ENCODE measurements at places on chromosomes 3 and 15. TPM values are rescaled to one million over a fixed set of nuclear protein-coding genes. Genes with fewer than 3 reads are reported as not detected.
A peak's percentile ranks its signal among the peaks of the same experiment; 100 is the strongest.

The LCTL gene
- not detected for total RNA-seq

The FGD5 gene
- total RNA-seq, result 35.4 TPM

The AADACL2 gene
- total RNA-seq, result 1.2 TPM

The BNC1 gene
- total RNA-seq, result 0.29 TPM

The GOLGA6L7 gene
- total RNA-seq, result not detected

- peak; percentile 82 for DNase-seq
Observed at GRCh38 chr15:75049392-75049791, 26.0 kb downstream of the PPCDC start.

DNA sequence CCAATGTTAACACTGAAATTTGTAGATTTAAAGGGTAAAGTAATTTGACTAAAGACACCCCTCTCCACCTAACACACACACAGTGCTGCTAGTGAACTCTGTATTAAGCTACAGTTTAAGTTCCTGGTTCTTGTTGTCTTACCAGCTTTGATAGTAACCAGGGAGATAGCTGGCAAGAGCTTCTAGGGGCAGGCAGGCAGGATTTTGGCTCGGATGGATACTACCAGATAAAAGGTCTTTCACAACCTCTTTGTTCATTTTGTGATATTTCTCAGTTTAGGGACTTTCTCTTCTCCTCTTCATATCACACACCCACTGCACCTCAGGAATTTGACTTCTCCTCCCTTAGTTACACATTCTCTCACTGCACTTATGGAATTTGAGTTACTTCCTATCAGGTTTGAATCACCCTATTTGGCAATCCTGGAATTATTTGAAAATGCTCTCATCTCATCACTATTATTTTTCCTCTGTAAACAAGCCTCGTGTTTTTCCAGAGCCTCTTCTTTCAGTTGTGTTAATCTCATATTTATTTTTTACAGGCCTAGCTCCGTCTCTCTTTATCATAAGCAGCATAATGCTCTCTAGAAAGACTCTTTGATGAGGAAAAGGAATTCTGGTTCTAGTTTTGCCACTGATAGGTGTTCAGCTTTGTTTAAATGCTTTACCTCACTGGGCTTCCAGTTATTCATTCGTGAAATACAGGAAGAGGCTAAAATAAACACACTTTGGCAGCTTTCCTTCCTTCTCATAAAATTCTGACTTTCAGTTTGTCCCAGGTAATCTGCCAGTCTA, 23.0 kb upstream of the CLDN1 start:
- DNase-seq, result no peak

DNA sequence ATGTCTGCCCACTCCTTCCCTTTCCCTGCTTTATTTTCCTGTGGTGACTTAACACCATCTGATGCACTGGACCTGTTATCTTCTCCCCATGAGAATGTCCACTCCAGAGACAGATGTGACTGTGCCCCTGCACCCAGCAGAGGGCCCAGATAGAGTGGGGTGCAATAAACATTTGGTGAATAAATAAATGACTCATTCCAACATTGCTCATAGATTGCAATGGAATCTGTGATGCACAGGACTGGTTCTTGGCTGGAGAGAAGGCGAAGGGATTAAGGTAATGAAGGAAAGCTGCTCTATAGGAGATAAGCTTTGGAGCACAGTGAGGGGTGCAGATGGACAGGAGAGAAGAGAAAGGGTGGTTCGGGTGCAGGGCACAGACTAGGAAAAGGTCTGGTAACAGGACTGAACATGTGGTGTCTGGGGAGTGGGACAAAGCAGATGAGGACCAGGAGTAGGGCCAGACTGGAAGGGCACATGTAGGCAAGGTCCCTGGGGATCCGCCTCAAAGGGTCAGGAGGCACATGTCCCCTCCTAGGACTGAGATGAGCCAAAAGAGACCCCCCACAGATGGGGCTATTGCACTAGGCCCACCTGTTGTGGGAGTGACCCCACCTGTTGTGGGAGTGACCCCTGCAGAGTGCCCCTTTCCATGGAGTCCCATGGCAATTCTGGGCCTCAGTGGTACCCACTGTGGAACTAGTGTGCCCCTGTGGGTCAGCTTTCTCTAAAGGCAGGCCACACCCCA, 17.5 kb upstream of the POC1A start:
- DNase-seq, result no peak

- peak; percentile 54 for DNase-seq
Observed at GRCh38 chr15:68209272-68209671, 4.1 kb upstream of the CALML4 start.

DNA sequence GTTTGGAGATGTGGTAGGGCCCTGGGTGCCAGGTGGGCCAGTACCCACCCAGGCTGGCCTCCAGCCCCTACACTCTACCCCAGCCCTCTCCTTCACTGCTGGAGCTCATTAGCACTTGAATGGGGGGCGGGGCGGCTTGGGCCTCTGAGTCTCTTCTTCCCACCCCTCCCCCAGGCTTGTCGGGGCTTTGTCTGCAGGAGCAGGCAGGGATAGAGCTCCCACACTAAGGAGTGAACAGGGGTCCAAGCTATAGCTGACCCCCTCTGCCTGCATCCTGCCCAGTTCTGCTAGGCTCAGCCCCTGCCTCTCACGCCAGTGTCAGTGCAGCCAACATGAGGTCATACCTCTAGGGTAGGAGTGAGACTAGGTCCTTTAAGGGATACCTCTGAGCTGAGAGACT, 5.2 kb downstream of the GNAI2 start:
- no peak for DNase-seq

- DNase-seq, result peak; percentile 47
Observed at GRCh38 chr3:127092368-127092767, 100.6 kb upstream of the PRR23E start.

DNA sequence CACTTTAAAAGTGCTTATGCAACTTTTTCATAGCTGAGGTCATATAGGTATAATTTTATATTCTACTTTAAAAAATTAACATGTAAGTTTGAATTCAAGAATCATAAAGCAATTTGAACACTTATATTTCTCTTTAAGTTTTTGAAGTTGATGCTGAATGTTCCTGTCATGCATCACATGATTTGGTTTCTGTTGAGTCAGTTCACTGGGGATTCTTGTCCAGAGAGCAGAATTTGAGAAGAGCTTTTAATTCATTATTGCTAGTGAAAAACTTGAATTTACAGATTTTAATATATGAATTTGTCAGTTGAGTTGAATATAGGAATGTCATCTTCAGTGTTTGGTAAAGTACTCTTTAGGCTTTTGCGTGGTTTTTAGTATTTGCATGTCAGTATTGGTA, 7.9 kb downstream of the SLC25A26 start:
- no peak for DNase-seq
